Islet precursor cell (in vitro differentiated cells): ENCODE measurements at places on chromosomes 12 and 14.
A peak's percentile ranks its signal among the peaks of the same experiment; 100 is the strongest.

DNA sequence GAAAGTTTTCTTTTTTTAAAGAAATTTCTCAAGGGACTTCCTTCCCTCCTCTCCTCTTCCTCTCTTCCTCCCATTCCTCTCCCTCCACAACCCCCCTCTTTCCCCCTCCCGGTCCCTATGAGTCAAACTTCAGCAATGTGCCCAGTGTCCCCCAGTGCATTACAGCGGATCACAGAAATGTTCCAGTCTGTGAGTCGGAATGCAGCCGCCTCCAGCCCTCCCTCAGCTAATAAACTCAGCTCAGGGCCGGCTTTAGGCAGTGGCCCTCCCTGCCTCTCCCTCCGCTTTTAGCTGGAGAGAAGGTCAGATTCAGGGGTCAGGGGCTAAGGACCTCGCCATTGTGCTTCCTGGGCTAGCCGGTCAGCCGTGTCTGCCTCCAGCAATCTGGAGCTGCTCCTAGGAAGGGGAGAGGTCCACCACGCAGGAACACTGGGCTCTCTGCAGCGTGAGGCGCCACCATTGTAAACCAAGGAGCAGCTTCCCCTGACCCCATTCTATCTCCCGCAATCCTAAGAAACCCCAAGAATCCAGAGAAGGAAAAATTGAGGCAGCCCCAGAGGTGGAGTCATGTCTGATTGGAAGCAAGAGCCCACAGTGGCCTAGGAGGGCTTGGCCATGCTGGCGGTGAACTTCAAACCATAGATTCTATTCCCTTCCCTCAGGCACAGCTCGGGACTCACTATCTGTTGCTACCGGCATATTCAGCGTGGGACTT lies 1.1 kb upstream of the HDAC7 start:
- peak; percentile 100 for DNase-seq

DNA sequence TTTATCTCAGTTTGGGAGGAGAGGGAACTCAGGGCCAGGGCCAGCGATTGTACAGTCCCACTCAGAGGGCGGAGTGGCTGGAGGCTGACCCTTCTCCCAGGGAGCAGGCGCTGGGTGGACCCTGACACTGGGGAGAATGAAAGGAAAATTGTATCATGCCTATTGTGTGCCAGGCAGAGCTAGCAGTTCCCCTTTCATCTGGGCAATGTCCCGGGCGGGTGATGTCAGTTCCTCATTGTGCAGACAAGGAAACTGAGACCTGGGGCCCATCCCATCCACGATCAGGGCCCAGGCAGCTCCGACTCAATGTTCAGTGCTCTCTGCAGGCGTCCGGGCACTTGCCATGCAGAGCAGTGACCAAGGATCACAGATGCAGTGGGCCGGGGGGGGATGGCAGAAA lies 101.9 kb upstream of the RTL1 start:
- no peak for DNase-seq

DNA sequence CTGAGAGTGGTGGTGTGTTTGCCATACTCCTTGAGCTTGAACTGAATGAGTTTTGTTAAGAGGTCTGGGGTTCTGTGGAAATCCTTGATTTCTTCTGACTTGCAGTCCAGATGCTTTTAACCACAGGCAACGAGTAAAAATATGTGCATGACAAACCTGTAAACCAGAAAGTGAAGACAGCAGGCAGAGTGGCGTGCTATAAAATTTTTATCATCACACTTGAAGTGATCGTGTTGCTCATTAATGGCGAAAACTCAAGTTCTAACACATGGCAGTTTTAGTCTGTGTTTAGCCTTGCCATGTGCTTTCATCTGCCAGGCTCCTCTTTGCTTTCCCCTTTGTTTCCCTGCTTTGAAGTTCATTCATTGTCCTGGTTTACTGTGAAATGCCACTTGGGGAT lies 28.0 kb downstream of the TXNRD1 start:
- DNase-seq, result no peak

DNA sequence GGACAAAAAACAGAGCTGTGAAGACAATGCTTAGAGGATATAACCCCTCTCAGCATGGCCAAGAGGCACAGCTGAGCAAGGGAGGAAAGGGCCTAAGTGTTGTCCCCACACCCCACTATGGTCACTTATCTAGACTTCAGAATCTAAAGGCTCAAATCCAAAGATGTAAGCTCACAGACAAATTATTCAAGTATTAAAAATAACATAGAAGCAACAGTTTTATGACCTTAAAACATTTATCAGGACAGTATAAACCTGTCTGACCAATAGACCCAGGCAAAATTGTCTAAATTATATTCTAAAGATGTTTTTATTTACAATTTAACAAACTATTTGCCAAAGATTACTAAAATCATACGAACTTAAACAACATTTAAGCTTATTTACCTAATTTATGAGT lies 28.1 kb upstream of the PRICKLE1 start:
- DNase-seq, result no peak

- DNase-seq, result no peak
Measured at GRCh38 chr14:89004166-89004565, 179.7 kb downstream of the TTC8 start.

DNA sequence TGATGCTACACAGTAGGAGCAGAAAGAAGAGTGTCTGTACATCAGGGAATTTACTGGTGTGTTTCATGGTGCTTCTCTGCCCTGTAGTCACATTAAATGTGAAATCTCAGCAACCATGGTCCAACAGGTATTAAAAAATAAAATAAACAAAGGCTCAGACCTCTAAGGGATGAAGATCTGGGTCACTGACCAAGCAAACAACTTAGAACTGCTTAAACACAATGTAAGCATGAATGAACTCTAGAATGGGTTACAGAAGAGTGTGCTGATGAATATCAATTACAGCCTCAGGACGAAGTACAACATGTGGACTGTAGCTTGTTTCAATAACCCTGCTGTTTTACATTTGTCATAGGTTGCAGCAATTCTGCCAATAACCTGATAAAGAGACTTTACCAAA lies 47.4 kb downstream of the SLC35F4 start:
- no peak for DNase-seq

GRCh38 chr12:12612358-12612757 lies 682 bp downstream of the CREBL2 start:
- DNase-seq, result no peak

- no peak for DNase-seq
Measured at GRCh38 chr12:94930216-94930654, 73.3 kb downstream of the NDUFA12 start.

- DNase-seq, result no peak
Measured at GRCh38 chr12:26245175-26245942, 50.0 kb downstream of the SSPN start.

- DNase-seq, result no peak
Measured at GRCh38 chr14:63659726-63660125, 18.1 kb upstream of the WDR89 start.

GRCh38 chr12:102800565-102800964 lies 116.5 kb downstream of the PAH start:
- DNase-seq, result no peak
